ENCODE measurements at places on chromosomes 16 and 17.

DNA sequence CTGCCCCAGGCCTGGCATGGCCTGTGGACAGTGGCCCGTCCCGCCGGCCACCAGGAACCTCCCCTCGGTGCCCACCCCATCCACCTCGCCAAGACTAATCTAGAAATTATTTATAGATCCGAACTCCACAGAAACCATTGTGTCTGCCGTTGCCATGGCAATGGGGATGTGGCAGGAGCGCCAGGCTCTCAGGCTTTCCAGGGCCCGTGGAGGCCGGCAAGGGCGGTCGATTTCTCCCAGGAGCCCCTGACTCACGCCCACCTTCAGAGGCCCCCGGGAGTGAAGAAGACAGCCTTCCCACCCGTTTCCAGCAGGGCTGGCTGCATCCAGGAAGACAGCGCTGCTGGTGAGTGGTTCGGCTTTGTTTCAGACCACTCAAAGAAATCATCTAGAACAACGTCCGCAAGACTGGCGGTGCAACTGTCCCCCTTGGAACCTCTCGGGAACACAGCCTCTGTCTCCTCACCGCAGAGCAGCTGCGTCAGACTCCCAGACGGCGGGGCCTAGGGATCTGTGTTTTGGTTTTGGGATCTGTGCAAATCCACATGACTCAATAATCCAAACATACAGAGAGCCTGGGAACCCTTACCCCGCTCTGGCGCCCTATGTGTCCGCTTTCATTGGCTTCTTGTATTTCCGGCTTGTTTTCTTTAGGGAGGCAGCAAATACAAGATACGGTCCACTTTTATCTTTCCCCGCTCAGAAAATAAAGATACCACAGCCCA is 48.5 kb upstream of the ZCCHC14 start:
- no peak for DNase-seq

DNA sequence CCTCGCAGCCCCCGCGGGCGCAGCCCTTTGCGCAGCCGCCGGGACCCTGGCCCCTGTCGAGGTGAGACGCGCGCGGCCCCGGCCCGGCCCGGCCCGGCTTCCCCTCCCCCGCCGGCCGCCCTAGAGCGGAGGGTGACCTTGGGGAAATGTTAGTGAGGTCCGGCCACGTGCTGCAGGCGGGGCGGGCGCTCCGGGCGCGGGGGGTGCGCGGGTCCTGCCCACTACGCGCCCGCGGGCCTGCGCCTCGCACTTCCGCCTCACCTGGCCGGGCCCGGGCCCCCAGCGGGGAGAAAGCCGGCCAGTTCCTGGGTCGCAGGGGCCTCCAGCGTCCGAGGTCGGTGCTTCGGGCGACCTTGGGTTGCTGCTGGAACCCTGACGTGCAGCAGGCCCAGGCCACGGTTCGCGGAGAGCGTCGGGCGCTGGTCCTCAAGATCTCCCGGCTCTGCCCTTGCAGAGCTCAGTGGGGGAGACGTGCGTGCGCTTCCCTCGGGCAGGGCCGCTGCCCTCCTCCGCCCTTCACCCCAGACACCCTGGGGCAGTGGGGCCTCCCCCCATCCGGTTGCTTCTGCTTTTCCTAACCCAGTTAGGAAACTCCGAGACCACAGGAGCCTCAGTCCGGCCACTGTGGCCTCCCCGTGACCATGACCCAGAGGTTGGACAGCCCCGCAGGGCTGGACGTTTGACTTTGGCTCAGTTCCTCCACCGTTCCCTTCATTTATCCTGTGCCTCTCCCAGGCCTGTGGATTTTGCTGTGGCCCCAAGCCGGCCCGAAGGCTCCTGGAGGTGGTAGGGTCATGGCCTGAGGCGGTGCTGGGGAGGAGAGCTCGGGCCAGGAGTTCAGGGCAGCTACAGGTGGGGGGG is 791 bp downstream of the MCRIP2 start:
- DNase-seq, result peak; percentile 7

DNA sequence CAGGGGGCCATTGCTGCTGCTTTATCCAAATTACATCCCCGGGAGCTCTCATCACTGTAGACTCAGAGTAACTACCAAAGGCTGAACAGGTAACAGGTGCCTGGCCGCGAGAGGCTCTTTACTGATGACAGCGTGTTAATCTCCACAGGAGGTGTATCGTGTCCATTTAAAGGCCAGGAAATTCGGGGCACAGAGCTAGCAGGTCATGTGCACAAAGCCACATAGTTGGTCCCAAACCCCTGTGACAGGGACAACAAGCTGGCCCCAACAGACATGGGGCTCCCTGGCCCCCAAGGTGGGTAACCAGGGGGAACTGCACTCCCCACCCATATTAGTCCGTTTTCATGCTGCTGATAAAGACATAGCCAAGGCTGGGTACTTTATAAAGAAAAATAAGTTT is 55.3 kb upstream of the RBFOX3 start:
- no peak for DNase-seq

- no peak for DNase-seq
Measured at GRCh38 chr16:49336581-49336980, 37.0 kb upstream of the C16orf78 start.

All from RCC 7860 (cell line).